ENCODE measurements at places on chromosomes 2 and 18.

GRCh38 chr18:39969803-39970494, 1985.1 kb upstream of the PIK3C3 start:
- no peak for DNase-seq

DNA sequence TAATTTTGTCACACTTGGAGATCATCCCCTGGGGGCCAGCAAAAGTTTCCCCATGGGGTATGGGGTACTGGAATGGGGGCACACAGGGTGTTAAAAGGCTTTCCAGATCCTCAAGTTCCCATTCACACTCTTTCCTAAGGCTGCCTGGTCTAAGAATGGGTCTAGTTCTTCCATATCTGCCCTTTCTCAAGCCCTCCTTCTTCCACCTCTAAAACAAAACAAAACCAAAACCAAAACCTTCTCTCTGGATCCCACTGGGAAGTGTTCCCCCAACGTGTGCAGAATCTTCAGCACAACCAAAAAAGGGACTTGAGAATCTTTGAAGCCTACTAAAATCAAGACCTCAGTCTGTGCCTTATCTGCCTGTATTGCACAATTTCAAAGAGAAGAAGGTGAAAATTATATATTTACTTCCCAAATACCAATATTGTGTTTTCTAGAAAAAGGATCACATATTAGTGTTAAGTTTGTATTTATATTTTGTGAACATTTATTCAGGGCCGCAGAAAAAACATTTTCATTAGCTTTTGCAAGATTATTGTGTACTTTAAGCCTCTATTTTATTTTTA, 207.2 kb upstream of the TCF4 start:
- no peak for DNase-seq

DNA sequence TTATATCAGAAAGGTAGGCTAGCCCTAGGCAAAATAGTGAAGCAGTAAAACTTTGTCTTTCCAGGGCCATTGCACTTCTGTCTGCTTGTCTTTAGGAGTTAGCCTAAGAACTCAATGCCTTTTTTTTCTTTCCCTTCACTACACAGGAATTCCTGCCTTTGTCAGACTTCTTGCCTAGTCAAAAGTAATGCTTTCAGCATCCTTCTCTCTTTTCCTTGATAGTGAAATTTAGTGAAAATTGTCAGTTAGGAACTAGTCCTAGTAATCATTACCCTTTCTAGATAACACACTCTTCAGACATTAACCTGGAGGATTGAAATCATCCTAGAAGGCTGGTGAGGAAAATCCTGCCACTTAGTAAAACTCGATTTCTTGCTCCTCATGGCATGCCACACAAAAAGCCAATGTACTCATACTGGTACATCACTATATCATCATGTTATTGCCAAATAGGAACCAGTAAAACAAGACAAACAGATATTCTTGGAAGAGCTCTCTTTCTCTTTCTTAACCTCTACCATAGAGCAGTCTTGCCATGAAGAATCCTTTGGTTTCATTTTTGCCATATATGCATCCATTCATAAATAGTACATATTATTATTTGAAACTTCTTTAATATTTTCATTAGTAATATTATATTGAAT, 320.5 kb downstream of the CTNNA2 start:
- DNase-seq = no peak

- DNase-seq = no peak
These were observed 86.7 kb upstream of the TMEM18 start for GRCh38 chr2:763766-764525.

- DNase-seq = no peak
These were observed 562.0 kb upstream of the TNP1 start for GRCh38 chr2:217421834-217422233.

DNA sequence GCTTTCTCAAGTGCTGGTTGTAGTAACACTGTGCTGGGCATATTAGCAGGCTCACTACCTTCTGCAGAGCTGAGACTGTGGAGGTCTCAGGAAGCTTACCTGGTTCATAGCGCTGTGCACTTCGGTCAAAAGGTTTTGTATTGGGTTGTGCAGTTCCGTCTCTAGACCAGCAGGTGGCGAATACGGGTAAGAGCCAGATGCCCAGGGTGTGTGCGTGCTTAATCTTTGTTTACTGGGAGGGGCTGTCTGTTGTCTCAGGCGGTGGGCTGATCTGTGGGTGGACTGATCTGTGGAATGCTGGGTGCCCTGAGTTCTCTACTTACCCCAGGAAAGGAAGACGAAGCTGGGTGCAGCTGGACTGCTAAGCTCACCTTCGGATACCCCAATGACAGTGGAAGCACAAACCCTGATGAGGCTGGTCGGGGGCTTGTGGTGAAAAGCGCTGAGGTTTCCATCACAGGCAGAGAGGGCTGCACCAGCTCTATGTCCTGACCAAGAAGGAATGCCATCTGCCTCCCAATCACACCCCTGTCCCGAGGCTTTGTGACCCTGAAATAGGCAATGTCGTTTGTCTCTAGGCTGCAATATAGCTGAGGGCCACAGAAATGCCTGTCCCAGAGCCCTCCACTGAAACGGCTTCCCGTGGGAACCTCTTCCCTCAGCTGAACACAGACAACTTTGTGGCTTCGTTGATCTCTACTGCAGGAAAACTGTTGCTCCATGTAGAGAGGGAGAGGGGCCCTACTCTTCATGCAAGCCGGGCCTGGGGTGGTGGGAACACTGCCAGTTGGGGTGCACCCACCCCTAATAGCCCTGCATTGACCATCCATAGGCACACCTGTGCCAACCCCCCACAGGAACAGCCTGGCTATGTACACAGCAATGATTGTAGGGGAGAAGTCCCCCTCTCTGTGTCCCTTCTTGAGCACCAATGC, 45.9 kb upstream of the FAM117B start:
- DNase-seq = peak; percentile 18

DNA sequence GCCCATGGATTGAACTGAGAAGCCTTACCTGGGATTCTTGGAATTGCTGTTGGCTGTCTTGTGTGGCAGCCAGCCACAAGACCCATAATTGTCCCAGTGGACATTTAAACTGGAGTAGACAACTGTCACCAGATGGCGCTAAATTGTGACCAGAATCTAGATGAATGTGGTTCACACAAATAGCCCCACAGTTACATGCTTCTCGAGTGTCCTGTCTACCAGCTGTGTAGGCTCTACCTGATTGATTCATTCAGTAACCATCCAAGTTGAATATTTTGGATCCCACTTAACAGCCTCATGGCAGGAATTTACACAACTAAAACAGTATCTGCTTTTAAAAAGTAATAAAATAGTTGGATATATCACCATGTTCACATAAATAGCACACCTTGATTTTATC, 73.2 kb downstream of the MAP4K4 start:
- no peak for DNase-seq

DNA sequence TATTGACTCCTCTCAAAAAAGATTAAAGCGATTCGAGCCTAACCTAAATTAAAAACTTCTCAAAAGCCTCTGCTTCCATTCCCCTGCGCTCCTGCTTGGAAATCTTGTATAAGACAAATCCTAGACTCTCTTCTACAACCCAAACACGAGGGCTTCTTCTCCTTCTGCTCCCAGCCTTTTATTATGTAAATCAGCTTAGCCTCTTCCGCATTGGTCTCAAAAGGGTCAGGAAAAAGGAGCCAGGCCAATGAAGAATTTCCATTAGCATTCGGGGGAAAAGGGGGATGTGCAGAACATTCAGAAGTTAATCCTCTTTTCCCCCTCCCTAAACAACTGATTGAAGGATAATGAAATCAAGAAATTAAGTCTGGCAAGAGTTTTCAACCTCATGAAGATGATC, 107.9 kb downstream of the FAM124B start:
- DNase-seq = no peak

DNA sequence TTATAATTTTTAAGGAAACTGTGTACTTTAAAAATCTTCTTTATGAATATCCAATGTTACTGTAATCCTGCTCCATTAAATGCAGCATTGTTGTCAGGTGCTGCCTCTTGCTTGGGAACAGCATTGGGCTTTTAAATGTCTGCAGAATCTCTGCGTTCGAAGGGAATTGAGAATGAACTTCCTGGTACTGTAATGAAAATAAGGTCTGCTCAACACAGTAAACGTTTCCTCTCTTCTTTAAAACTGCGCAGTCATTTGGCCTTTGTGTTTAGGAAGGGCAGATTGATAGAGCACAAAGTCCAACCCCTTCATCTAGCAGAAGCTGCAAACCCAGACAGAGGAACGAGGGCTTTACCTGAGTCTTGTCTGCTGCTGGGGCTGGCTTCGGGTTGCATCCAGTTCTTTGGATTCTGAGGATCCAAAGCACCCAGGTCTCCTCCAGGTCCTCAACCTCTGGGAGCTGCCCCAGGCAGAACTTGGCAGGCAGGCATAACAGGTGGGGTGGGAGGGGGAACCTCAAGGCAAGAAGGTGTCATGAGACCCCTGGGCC, 104.5 kb downstream of the UGGT1 start:
- DNase-seq = no peak

- no peak for DNase-seq
These were observed 5.5 kb downstream of the ZNF396 start for GRCh38 chr18:35371412-35372195.

- no peak for DNase-seq
These were observed 152.6 kb downstream of the TMEFF2 start for GRCh38 chr2:192042126-192042525.

- no peak for DNase-seq
These were observed 204.4 kb downstream of the CCDC102B start for GRCh38 chr18:69002233-69002632.

DNA sequence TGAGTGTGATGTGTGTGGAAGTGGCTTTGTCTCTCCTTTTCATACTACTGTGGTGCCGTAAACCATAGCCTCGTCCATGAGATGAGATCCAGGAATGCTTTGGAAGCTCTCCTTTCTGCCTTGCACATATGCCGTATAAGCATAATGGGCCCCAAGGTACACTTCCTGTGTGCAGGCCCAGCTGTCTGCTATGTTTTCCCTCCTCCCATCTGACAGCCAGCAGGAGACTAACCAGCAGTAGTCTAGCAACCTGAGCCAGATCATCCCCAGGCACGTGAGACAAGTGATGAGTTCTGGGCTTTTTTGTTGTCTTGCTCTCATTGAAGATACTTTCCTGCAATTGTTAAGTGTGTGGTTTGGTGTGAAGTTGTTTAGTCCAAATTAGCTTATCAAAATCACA, 555.5 kb upstream of the LRRTM4 start:
- no peak for DNase-seq
